ENCODE measurements at places on chromosomes 13 and 19.

GRCh38 chr13:23963947-23964346 lies 66.6 kb upstream of the C1QTNF9B start:
- DNase-seq = no peak

DNA sequence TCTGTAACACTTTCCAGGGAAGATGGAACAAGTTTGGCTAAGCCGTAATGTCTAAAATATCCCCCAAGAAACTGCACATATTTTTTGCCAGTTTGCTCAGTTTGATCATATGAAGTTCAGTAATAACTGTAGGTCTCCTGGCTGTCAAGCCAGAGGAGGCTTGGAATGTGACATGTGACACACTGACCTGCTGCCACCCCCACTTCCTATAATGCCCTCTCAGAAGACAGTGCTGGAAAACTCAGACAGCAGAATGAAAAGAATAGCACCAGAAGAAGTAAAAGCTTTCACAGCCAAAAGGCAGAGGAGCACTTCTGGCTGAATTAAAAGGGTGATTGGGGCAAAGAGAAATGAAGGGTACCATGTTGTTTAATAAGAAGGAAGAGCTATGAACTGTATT lies 67.4 kb upstream of the UBAC2 start:
- no peak for DNase-seq

DNA sequence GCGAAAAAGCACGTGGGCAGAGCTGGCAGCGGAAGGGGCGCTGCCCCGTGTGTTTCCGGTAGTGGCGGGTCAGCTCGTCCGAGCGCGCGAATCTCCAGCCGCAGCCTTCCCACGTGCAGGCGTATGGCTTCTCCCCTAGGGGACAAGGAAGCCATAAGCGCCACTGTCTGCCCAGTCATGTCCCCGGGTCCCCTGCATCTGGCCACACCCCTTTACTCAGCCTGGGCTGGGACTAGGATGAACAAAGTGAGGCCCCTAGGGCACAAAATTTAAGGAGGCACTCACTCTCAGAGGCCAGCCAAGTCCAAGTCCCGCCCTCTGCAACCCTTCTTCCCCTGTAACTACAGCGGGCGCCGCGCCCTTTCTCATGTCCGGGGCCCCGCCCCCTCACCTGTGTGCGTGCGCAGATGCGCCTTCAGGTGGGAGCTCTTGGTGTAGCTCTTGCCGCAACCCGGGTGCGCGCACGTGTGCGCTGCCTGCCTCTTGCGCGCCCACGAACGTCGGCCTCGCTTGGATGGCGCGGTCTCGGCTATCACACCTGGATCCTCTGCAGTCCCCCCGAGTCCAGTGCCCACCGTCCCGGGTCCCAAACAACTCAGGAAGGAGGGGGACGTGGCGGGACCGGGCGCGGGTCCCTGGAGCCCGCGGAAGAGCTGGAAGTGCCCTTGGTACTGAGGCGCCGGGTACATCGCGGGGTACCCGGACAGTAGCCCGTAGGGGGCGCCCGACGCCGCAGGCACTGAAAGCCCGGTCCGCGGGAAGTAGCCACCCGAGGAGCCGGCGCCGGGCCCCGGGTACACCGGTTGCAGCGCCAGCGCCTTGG lies 1.9 kb downstream of the KLF1 start:
- peak; percentile 85 for DNase-seq

GRCh38 chr13:74465271-74465670 lies 331.1 kb upstream of the KLF12 start:
- no peak for DNase-seq

DNA sequence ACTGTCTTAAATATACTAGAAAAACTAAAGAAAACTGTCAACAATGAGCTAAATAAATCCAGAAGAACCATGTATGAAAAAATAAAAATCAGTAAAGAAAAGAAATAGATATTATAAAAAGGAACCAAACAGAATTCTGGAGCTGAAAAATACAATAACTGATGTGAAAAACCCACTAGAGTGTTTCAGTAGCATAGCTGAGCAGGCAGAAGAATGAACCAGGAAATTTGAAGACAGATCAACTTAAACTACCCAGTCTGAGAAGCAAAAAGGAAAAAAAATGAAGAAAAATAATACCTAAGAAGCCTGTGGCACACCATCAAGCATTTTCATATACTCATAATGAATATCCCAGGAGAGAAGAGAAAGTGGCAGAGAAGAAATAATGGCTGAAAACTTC lies 240.1 kb upstream of the RXFP2 start:
- no peak for DNase-seq

DNA sequence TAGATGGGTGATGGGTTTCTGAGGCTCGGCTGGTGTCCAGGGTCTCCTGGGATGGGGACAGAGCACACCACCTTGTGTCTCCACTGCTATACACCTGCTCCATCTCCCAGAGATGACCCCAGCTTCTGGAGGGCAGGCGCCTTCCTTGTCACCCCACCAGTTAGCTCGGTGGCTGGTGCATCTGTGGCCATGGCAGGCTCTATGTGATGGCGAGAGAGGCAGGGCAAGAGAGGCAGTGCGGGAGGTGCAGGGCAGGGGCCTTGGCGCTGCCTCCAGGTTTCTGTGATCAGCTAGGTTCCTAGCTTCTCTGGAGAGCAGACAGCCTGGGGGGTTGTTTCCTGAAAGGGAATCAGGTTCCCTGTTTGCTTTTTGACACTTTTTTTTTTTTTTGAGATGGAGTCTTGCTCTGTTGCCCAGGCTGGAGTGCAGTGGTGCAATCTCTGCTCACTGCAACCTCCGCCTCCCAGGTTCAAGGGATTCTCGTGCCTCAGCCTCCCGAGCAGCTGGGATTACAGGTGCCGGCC lies 69.0 kb upstream of the ZNF536 start:
- DNase-seq = no peak

GRCh38 chr19:28869459-28869858 lies 343.5 kb downstream of the UQCRFS1 start:
- DNase-seq = no peak

DNA sequence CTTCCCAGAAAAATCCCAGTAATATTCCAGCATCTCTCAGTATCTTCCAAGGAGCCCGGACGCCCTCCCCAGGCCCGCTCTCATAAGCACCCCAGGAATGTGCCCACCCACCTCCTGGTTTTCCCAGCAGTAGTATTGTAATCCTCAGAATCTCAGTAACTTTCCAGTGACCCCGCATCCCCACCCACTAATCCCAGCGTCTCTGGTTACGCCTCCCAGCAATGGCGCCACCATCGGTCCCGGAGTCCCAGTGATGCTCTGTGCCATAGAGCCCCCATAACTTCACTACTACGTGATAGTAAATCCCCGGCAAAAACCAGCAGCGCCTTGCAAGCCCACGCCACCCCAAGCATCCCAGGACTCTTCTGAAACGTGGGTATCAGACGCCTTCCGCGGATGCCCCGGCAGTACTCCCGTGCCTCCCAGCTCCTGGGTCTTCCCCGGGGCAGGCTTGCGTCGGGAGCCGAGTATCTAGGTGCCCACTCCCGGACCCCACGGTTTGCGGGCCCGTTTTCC lies 928 bp upstream of the PNPLA6 start:
- DNase-seq = no peak

- DNase-seq = peak; percentile 51
Measured at GRCh38 chr13:99496184-99497142, 4.8 kb upstream of the TM9SF2 start.

Data from activated CD8-positive, alpha-beta memory T cell treated with anti-CD3 and anti-CD28 coated beads, Interleukin-2, amount 50 U/mL, for 4 hours (primary cell).